ENCODE measurements at places on chromosomes 6 and 20. TPM values are rescaled to one million over a fixed set of nuclear protein-coding genes. Genes with fewer than 3 reads are reported as not detected.

The SGK2 gene
- not detected for total RNA-seq

GRCh38 chr6:33019372-33019771, 10.0 kb upstream of the HLA-DOA start:
- ATAC-seq = no peak

The DTNBP1 gene
- 14.7 TPM for total RNA-seq

DNA sequence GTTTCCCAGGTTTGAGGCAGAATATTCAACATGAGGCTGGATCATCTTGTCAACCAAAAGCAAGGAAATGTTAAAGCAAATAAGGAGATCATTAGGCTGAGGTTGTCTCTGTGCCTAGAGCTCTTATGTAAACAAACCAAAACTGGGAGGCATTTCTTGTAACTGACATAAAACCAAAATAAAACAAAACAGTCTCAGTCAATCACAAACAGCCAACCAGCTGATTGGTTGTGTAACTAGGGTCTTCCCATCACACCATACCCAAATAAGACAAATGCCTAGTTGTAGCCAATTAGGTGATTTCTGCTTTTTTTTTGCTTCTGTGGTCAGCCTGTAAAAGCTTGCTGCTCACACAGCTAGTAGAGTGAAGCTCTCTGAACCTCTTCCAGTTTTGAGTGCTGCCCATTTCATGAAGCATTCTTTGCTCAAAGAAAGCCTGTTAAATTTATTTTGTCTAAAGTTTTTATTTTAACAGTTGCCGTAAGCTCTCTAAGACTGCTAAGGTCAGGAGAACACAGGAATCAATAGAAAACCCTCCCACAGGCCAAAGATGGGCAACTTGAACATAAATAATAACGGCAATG, 8.9 kb upstream of the FITM2 start:
- ATAC-seq = no peak

DNA sequence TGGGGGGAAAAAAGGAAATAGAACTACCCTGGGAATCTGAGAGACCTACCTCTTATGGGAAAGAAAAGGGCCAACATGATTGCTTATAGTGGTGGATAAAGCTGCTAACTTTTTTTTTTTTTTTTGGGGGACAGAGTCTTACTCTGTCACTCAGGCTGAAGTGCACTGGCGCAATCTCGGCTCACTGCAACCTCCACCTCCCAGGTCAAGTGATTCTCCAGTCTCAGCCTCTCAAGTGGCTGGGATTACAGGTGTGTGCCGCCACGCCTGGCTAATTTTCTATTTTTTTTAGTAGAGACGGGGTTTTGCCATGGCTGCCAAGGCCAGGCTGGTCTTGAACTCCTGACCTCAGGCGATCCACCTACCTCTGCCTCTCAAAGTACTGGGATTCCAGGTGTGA, 39.5 kb upstream of the TBC1D22B start:
- ATAC-seq = no peak

The CAPN11 gene
- total RNA-seq = 0.27 TPM

The CEP162 gene
- 19.0 TPM for total RNA-seq

- ATAC-seq = no peak
These were observed 123.5 kb downstream of the MAN1A1 start for GRCh38 chr6:119226089-119226488.
